ENCODE measurements at places on chromosomes 7 and 10.

DNA sequence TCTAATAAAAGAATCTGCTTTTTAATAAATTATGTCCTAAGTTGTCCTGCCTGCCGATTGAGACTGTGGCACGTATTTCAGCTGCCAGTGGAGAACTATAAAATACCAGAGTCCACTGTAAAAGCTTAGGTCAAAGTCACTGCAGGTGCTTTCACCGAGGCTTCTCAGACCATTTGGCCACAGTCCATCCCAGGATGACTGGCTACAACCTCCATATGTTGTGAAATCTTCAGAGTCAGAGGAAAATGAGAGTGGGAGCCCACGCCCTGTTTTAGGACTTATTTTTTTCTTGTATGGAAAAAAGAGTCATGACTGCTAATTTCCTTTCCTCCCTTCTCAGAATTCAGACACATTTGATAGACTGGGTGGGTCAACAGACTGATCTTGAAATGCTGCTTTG is 182.9 kb downstream of the ANK3 start:
- no peak for DNase-seq

- no peak for DNase-seq
Observed at GRCh38 chr7:97307521-97308108, 190.1 kb downstream of the SDHAF3 start.

DNA sequence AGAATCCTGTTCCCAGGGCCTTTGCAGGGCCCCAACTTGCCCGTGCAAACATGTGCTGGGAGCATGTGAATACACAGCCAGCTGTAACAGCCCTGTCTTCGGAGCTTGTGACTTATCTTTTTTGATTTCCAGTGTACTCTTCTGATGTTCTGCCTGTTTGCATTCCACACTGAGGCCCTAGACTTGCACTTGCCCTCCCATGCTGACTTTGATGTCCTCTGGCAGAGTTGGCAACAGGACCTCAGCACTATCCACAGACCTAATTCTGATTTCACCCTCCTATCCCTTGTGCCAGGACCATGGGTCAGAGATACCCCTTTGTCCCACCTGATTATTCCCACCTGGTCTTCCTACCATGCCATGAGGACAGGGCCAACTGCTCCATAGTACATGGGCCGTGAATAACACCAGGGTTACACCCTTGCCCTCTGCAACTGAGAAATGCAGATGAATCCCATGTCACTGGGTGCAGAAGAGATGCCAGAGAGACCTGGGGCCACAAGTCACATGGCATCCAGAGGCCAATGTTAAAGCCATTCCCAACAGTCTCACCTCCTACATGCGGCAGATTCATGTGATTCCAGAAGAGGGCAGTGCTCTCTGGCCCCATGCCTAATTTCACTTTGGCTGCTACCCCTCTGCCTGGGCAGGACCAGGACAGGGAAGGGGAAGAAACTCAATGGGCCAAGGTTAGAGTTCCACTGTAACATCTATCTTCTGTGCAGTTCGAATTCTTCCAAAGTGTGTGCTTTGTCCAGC is 43.0 kb downstream of the SCRN1 start:
- DNase-seq, result peak; percentile 68

- DNase-seq, result no peak
Observed at GRCh38 chr7:26374647-26375373, 83.1 kb downstream of the SNX10 start.

GRCh38 chr7:142108728-142109505 is 2.6 kb upstream of the MGAM2 start:
- no peak for DNase-seq
